Activated CD8-positive, alpha-beta memory T cell treated with anti-CD3 and anti-CD28 coated beads for 1 hour (primary cell): ENCODE measurements at places on chromosomes 5 and 9.

- DNase-seq: no peak
Observed at GRCh38 chr9:4086119-4087090, 213.5 kb downstream of the GLIS3 start.

DNA sequence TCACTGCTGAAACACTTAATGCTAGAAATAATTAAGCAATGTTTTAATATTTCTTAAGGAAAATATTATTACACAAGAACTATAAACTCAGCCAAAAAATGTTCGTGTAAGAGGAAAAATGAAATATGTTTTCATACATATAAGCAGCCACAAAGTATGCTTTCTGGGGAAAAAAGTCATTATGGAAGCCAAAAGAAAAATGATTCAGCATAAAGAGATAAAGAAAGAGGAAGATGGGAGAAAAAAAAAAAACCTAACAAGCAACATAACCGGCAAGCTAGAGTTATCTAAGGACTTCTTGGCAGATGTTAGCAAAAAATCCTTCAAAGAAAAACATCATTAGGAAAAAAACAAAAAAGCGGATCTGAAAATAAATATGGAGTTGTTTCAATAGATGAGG is 179.1 kb downstream of the MUSK start:
- no peak for DNase-seq

DNA sequence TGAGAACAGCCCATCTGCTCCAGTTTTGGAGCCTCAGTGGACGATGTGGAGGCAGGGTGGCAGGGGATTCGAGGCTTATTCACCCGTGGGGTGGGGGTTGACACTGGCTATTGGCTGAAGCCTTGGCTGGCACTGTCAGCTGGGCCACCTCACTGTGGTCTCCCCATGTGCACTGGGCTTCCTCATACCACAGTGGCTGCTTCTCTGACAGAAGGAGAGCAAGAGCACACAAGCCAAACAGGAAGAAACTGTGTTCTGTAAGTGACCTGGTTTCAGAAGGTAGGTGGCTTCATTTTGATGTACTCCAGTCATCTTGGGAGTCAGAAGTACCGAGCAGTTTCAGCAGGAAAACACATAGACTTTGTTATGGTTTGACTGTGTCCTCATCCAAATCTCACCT is 24.7 kb upstream of the CTNND2 start:
- DNase-seq: no peak

DNA sequence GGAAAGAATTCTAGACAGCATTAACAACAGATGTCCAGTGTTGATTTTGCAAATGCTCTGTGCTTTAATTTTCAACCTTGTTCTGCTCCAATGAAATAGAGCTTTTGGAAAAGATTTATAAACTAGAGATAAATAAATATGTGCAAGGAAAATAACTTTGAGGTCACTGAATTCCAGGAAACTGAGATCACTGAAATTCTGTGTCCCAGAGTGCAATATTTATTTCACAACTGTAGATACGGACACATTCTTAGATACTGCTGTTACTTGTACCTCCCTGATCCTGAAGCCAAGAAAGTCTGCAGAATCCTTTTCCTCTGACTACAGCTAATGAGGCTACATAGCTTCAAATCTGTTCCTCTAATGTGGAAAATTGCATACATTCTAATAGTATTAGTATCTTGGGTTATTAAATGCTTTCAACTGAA is 222.9 kb downstream of the DOCK8 start:
- no peak for DNase-seq

- no peak for DNase-seq
Observed at GRCh38 chr9:133775951-133776905, 38.1 kb upstream of the SARDH start.

GRCh38 chr5:61416010-61416409 is 84.0 kb downstream of the ZSWIM6 start:
- DNase-seq: no peak

GRCh38 chr9:134100040-134100439 is 32.2 kb upstream of the BRD3 start:
- no peak for DNase-seq

DNA sequence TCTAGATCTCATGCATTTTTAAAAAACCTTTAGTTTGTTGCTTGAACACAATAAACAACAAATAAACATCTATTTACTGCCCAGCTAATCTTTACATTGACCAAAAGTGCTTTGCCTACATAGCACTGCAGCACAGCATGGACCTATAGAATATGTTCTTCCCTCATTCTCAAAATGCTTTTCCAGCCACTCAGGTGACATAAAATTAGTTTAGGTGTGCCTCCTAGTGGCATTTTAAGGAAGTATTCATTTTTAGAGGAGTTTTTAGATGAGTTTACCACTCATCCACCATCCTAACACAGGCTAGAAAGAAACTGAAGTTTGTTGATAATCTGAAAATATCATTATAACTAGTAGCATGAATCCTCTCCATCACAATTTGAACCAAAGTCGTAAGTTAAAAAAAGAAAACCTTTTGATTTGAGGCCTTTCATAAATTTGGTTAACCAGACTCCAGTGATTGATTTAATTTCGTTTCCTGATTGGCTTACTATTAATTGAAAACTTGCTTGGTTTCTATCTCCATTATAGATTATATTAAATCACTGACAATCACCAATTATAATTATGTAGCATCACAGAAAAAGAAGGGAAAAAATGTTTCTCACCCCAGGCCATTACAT is 12.6 kb downstream of the PLGRKT start:
- no peak for DNase-seq

DNA sequence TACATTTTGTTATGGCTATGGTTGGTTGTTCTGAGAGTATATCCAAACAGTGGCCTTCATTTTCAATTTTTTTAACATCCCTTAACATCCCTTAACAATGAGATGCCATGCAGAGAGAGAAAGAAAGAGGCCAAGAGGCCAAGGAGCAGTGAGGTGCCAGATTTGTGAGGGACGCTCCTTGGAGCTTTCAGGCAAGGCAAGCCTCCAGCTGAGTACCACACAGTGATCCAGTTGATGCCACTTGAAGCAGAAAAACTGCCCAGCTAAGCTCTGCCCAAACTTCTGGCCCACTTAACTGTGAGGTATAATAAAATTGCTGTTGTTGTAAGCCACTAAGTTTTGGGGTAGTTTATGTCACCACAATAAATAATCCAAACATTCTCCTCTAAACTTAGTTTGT is 22.6 kb upstream of the EMB start:
- no peak for DNase-seq

DNA sequence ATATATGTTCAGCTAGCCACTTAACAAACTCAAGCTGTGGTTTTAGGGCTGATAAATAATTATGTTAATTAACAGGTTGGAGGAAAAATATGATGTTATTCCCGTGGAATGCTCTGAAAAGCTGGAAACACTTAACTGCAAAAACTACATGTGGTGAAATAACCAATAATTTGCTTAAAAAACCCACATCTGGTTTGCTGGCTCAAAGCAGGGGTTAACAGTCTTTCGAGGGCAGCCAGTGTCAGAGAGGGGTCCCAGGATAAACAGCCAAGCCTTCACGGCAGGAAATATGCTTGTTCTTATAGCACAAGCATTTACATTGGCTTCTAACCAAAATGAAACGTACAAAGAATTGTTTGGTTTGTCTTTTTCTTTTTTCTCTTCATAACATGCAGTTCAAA is 254.0 kb upstream of the GAS1 start:
- DNase-seq: no peak

- DNase-seq: no peak
Observed at GRCh38 chr5:607541-608428, 4.4 kb upstream of the CEP72 start.

GRCh38 chr9:136803551-136804508 is 3.9 kb upstream of the RABL6 start:
- no peak for DNase-seq

DNA sequence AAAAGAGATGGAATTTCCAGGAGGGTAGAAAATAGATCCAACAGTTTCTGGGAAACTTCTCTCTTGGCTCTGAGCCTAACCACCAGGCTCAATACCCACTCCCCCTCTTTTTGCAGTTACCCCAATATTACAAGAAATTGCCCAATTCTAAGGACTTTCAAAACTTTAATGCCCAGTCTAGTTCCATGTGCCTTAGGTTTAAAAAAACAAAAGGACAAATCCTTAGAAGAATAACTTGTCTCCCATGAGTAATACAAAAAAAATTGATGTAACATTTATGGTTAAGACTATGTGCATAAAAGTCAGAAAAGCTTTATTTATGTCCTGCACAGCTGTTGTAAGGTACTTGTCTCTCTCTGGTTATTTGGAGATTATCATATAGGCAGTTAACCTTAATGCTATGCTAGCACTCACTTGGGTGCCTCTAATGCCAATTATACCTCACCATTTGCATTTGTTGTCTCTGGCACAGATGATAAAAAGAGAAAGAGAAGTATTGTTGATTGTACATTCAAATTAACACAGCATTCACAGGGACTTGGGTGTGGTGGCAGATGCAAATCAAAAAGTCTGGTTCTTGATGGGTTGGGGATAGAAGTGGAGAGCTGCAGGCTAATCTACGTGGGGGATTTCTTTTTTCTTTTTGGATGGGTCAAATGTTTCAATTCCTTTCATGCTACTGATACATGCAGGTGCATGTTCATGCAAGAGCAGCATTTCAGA is 159.4 kb downstream of the PIK3R1 start:
- DNase-seq: no peak

- DNase-seq: no peak
Observed at GRCh38 chr9:14175778-14176177, 138.2 kb downstream of the NFIB start.
